SK-N-SH (cell line): ENCODE measurements at places on chromosomes 1 and 21. TPM values are rescaled to one million over a fixed set of nuclear protein-coding genes. Genes with fewer than 3 reads are reported as not detected.

ADGRL2 gene
- 40.3 and 52.4 TPM in 2 replicates for polyA plus RNA-seq

RIPPLY3 gene
- 0.03 TPM in 2 replicates for polyA plus RNA-seq

DNA sequence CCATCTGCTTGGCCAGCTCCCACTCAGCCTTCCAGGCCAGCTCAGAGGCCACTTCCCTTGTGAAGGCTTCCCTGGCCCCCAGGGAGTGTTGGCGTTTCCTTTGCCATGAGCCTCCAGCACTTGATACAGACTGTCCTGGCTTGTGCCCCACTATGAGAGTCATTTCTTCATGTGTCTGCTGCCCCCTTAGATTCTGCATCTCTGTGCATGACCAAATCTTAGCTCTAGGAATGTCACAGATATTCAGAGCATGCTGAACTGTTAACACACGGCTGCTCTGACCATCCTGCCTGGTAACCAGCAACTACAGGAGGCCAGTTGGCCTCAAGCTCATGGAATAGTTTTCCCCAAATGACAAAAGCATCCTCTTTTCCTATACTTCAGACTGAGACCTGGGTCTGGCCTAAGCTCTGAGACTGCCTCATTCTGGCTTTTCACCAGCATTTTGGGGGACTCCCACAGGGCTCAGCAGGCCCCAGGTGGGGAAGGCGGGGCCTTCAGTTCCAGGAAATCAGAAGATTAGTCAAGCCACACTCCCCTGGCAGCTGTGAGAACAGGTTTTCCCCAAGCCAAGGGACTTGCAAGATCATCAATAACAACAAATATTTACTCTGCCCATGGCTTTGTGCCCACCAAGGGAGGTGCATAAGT is 182.6 kb upstream of the EDN2 start:
- H3K4me3 ChIP-seq = no peak overlapping the region
- no peaks in the 10 kb centered on the region for H3K36me3 ChIP-seq
- H3K27me3 ChIP-seq = no peaks in the 10 kb centered on the region
- DNase-seq = no peak
- peaks cover 17% of the 10 kb centered on the region; the same call in 1 of the 2 replicates for H3K4me1 ChIP-seq

GRCh38 chr21:37032293-37032692 is 25.8 kb downstream of the RIPPLY3 start:
- 0 out of 2 replicates have a peak, but pooled peaks cover 5% of the 10 kb centered on the region for H3K27me3 ChIP-seq
- peaks cover 4% of the 10 kb centered on the region; the same call in 1 of the 2 replicates for H3K4me1 ChIP-seq
- no peak overlapping the region for H3K4me3 ChIP-seq
- no peak for DNase-seq

GRCh38 chr1:44862829-44863401 is 19.9 kb upstream of the PTCH2 start:
- no peak overlapping the region for H3K4me3 ChIP-seq
- no peaks in the 10 kb centered on the region for H3K36me3 ChIP-seq
- DNase-seq = no peak
- H3K27ac ChIP-seq = no peak overlapping the region

DNA sequence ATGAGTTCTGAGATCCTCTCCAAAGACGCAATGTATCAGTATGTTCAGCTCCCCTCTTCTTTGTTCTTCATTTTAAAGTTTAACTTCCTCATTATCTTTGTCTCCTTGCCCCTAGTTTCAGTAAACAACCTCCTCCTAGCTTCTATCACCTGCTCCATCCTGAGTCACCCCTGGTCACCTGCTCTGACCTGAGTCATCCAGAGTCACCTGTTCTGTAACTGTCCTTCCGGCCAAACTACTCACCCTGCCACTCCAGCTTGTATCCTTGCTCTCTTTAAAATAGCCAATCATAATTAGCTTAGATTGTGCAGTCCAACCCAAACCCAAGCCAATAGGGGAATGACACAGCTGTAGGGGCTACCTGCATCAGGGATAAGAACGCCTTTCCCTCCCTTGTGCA is 332.0 kb downstream of the OLFM3 start:
- no peak overlapping the region for H3K4me3 ChIP-seq
- no peaks in the 10 kb centered on the region for H3K4me1 ChIP-seq
- no peak for DNase-seq
- no peak overlapping the region for H3K27ac ChIP-seq

DNA sequence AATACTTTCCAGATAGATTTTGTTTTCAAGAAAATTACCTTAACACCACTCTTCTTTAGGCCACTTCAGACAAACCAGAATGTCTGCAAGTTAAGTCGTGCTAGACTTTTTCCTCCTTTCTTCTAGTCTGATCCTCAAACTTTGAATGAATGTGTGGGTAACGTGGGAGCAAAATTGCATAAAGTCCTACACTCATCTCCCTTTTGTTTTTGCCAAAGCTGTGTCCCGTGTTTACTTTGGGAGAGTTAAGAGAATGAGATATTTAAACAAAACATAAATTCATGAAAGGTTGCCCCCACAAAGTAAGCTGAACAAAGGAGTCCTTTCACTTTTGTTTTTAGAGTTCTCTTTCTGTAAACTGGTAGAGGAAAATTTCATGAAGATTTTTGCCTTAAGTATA is 16.9 kb upstream of the VAMP3 start:
- no peaks in the 10 kb centered on the region for H3K36me3 ChIP-seq
- no peaks in the 10 kb centered on the region for H3K4me1 ChIP-seq
- H3K4me3 ChIP-seq = no peak overlapping the region
- H3K27ac ChIP-seq = no peak overlapping the region

DNA sequence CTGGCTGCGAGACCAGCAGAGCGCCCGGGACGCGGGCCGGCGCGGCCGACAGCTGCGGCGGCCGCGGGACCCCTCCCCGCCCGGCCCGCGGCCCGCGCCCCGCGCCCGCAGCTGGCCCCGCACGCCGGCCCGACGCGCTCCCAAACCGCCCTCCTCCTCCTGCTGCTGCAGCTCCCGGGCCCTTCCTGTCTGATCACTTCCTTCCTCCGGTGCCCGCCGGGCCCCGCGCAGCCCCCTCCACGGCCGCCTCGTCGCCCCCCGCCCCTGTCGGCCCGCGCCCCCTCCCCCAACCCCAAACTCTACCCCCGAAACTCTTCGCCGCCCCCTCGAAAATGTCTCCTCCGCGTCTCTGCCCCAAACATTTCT is 594 bp downstream of the LUZP1 start:
- peaks cover 16% of the 10 kb centered on the region for H3K4me1 ChIP-seq
- H3K36me3 ChIP-seq = no peaks in the 10 kb centered on the region
- H3K27me3 ChIP-seq = no peaks in the 10 kb centered on the region
- peak overlapping the region; percentile 96 for H3K4me3 ChIP-seq
- peak; percentile 87 for DNase-seq

DNA sequence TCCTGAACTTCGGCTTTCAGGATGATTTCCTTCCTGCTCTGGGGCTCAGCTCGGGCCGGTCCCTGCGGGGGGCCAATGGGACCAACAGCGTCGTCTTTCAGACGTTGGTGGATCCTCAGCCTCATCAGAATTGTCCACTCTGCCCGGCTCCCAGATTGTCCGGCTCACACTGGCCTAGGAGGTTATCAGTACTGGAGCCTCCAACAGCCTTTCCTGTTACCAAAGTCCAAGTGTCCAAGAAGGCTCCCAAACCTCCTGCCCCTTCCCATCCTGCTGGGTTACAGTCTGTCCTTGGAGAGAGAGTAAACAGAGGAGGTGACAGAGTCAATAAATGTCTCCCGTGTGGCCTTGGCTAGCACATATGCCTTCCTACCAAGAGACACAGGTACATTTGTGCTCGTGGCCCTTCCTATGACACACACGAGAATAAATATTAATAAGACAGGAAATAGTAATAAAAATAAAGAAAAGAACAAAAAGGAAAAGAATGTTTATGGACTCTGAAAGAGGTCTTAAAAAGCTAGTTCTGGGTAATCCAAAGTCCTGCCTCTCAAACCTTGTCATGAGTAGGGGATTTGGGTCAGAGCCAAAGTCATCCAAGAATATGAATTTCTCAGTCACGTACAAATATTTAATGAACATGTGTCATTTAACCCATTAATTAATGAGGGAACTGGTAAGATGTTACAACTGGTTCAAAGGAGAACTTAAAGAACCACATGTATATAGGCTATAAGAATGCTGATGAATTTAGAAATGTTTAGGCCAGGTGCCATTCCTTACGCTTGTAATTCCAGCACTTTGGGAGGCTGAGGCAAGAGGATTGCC is 80.8 kb upstream of the SLC2A1 start:
- no peak for DNase-seq
- H3K4me1 ChIP-seq = no peaks in the 10 kb centered on the region; the same call in 1 of the 2 replicates
- H3K27me3 ChIP-seq = no peaks in the 10 kb centered on the region
- no peak overlapping the region for H3K4me3 ChIP-seq
- no peak overlapping the region for H3K27ac ChIP-seq
- H3K36me3 ChIP-seq = no peaks in the 10 kb centered on the region

DNA sequence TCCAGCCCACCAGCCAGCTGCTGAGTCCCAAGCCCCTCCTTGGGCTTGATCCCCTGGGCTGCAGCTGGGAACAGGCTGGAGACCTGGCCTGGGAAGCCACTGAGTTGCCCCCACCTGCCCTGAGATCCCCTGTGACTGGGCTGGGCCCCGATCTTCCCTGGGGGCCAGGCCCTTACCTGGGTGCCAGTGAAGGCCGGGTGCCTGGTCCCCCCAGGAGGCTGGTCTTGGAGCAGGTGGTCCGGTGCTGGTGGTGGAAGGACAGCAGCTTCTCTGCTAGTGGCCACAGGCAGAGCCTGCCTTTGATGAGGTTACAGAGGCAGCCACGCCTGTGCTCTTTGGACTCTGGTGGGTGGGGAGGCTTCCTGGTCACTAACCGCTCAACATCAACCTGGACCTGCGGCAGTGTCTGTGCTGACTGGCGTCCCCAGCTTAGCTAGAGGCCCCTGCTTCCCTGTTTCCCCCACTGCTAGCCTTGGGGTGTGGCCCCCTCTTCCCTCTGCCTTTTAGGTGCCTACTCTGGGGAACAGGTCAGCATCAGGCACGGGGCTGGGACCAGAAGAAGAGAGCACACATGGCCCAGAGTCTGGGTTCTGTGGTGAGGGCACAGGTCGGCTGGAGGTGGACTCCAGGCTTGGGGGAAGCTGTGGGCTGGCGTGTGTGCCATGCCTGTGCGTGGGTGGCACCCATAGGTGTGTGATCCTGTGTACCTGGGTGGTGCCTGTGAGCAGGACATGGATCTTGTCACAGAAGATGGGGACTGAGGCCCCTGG is at the start of gene EPS8L3:
Gene EPS8L3 (minus strand): TSS at position 278 of the 770 bp plus-strand sequence. CDS start 2,174 bp downstream, outside the sequence.
- H3K4me3 ChIP-seq = no peak within 1 kb of the TSS
- H3K27me3 ChIP-seq = no peaks in the 10 kb centered on the region
- DNase-seq = no peak
- H3K27ac ChIP-seq = no peak within 1 kb of the TSS
- H3K4me1 ChIP-seq = peaks cover 4% of the 10 kb centered on the region; the same call in 1 of the 2 replicates

- DNase-seq = no peak
- H3K27me3 ChIP-seq = no peaks in the 10 kb centered on the region
- no peaks in the 10 kb centered on the region for H3K4me1 ChIP-seq
- H3K36me3 ChIP-seq = no peaks in the 10 kb centered on the region
- H3K4me3 ChIP-seq = no peak overlapping the region
Observed at GRCh38 chr1:202836623-202837403, 26.1 kb downstream of the PCAT6 start.

GRCh38 chr1:107342316-107342715 is 201.5 kb downstream of the NTNG1 start:
- no peaks in the 10 kb centered on the region for H3K36me3 ChIP-seq
- peaks cover 2% of the 10 kb centered on the region; the same call in 1 of the 2 replicates for H3K4me1 ChIP-seq
- no peak for DNase-seq
- H3K27me3 ChIP-seq = no peaks in the 10 kb centered on the region
- no peak overlapping the region for H3K27ac ChIP-seq
